Karpas-422 (cell line): ENCODE measurements at places on chromosomes 16 and 17. TPM values are rescaled to one million over a fixed set of nuclear protein-coding genes. Genes with fewer than 3 reads are reported as not detected.

Gene CFAP119
- 8.9 and 15.0 TPM in 2 replicates for total RNA-seq

Gene OTOP2
- not detected in 2 replicates for total RNA-seq

Gene TBX21
- not detected in 2 replicates for total RNA-seq

Gene CCL17
- total RNA-seq, result not detected in 2 replicates

- peak overlapping the region; percentile 91 for H3K4me3 ChIP-seq
- no peaks in the 10 kb centered on the region for H3K27me3 ChIP-seq
- peaks cover 12% of the 10 kb centered on the region; the same call in 1 of the 2 replicates for H3K36me3 ChIP-seq
- H3K27ac ChIP-seq, result peak overlapping the region; percentile 97
Observed at GRCh38 chr16:728131-728889, 1.4 kb downstream of the HAGHL start.

DNA sequence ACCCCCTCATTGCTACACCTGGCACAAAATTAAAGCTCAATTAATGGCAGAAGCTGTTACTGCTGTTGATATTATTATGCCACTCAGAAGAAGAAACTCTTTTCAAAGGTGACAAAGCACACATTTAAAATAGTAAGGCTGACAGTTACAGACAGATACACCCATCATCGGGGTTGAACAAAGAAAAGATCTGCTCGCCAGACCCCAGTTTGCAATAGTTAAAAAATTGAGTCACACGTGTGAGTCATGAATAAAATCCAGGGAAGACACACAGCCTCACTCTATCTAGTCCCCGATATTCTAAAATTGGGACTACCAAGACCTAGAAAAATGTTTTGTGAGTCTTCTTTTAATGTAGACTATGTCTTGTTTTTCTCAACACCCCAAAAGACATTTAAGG lies 330.0 kb upstream of the SOX9 start:
- DNase-seq, result no peak
- H3K4me3 ChIP-seq, result no peak overlapping the region
- H3K27ac ChIP-seq, result no peak overlapping the region
- no peaks in the 10 kb centered on the region for H3K4me1 ChIP-seq
- H3K27me3 ChIP-seq, result no peaks in the 10 kb centered on the region

GRCh38 chr17:22703204-22703603 lies 1010.9 kb downstream of the KCNJ18 start:
- H3K27me3 ChIP-seq, result no peaks in the 10 kb centered on the region; the same call in 1 of the 2 replicates
- H3K4me3 ChIP-seq, result no peak overlapping the region

DNA sequence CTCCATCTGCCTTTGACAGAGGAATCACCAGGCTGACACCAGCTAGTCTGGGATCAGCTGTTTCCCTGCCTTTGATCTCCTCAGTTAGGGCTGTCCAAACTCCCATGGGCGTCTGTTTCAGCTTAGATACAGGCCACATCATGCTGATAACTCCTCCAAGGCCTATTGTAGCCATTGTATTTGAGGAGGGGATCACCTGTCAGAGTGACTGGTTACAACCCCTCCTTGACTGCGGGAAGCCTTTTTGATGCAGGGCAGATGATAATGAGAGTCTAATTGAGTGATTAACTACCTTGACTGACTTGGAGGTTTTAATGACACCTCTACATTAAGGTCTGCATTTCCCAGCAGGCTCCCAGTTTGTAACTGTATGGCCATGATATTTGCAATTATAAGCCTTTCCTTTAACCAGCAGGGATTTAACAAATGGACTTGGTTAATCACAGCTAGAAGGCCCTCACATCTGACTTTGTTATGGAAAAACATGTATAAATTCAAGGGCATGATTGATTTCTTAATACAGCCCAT lies 863.5 kb downstream of the KCNJ2 start:
- no peak overlapping the region for H3K27ac ChIP-seq
- no peak for DNase-seq
- no peaks in the 10 kb centered on the region for H3K4me1 ChIP-seq
- no peaks in the 10 kb centered on the region for H3K36me3 ChIP-seq
- H3K4me3 ChIP-seq, result no peak overlapping the region
- peaks cover 3% of the 10 kb centered on the region; the same call in 1 of the 2 replicates for H3K27me3 ChIP-seq
